Activated T-cell treated with anti-CD3 and anti-CD28 coated beads for 24 hours (primary cell): ENCODE measurements at places on chromosomes 5 and 9.

DNA sequence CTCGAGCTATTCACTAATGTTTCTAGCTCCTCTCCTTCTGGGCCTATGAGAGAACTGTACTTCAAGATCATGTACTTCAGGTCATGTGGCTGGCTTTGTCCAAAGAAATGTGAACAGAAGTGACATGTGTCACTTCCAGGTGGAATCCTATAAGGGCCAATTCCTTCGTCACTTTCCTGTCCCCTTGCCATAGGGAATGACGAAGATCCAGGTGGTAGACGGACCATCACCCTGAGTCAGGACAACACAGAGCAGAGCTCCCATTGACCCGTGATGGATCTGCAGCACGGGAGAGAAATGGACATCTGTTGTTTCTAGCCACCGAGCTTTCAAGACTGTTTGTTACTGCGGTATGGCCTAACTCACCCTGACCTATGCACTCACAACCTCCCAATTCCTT is 157.0 kb downstream of the DRD1 start:
- no peak for DNase-seq

DNA sequence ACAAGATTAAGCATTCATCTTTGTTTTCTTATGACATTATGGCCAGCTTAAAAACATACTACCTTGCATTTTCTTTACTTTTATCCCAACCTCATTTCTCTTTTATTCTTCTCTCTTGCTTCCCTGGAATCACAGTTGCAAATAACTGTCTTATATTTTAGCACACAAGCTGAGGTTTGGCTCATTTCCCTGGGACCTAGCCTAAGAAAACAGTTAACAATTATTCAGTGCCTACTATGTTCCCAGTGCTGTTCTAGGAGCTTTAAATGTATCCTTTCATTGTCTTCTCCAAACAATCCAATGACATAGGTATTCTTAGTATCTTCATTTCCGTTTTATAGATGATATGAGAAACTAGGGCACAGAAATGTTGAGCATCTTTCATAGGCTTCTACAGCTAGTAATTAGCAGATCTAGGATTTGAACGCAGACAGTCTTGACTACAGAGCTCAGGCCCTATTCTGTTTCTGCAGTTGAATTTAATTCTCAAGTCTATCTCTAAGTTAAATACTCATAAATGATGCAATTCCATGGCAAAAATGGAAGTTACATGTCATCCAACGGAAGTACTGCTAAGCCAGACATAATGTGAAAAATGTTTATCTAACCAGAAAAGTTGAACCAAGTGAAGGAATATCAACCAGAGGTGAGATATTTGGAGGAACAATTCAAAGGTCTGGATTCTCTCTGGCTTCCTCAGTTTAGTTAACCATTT is 52.3 kb upstream of the MTAP start:
- no peak for DNase-seq

- DNase-seq = no peak
These were observed 61.4 kb upstream of the RUFY1 start for GRCh38 chr5:179488975-179489374.

DNA sequence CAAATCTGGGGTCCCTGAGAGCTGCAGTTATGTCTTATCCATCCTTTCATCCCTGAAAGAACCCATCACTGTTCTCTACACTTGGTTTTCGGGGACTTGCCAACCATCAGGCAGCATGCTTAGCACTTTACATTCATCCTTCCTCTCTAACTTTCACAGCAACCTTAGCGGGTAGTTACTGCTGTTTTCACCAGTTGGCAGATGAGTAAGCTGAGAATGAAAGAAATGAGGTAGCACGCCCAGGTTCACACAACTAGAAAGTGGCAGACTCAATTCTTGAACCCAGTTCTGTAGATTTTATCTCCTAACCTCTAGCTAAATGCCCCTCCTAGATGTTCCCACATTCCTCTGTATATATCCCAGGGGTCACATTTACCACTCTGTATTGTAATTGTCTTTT is 342.0 kb upstream of the WWC1 start:
- no peak for DNase-seq

- no peak for DNase-seq
These were observed 12.9 kb upstream of the MOB3B start for GRCh38 chr9:27542508-27542907.

GRCh38 chr5:133709209-133709725 is 96.9 kb upstream of the FSTL4 start:
- no peak for DNase-seq

GRCh38 chr9:81575956-81576355 is 113.4 kb downstream of the TLE1 start:
- DNase-seq = no peak

GRCh38 chr5:156361436-156362109 is 34.6 kb downstream of the SGCD start:
- DNase-seq = no peak

GRCh38 chr9:10255758-10256157 is 357.0 kb downstream of the PTPRD start:
- DNase-seq = no peak

DNA sequence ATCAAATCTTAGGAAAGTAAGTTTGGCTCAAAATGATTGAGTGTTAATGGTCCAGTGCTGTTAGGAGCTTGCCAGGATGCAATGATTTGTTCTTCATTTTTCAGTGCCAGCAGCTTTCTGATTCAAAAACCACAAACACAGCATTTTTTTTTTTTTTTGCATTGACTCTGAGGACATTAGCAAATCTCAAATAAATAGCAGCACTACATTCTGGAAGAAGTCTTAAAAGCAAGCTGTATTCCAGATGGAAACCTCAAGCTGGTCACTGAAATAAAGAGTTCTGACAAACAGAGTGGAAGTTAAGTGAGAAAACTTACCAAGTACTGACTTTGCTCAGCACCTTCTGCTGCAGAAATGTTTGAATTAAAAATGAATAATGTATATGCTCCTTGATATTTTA is 1653.1 kb upstream of the CDH9 start:
- DNase-seq = no peak

- DNase-seq = no peak
These were observed 288.9 kb upstream of the VLDLR start for GRCh38 chr9:2332663-2333062.

- no peak for DNase-seq
These were observed 2.9 kb upstream of the DPM2 start for GRCh38 chr9:127940593-127940992.

GRCh38 chr9:138105123-138105415 is 227.5 kb downstream of the CACNA1B start:
- no peak for DNase-seq

DNA sequence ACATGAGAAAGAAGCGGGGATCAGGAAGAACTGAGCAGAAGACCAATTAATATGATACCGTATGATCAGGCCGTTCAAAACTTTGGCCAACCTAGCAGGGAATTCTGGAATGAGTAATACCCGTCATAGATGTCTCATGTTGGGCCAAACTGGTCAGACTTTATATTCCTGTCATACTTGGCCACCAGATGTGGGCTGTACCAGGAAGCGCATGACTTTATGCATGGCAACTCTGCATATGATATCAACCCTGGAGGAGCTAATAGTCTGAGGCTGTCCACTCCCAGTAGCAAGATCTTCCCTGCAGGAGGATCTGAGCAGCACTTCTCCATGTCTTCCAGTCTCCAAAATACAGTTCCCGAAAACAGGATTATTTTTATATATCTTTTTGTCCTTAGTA is 68.5 kb upstream of the NAA35 start:
- DNase-seq = no peak

DNA sequence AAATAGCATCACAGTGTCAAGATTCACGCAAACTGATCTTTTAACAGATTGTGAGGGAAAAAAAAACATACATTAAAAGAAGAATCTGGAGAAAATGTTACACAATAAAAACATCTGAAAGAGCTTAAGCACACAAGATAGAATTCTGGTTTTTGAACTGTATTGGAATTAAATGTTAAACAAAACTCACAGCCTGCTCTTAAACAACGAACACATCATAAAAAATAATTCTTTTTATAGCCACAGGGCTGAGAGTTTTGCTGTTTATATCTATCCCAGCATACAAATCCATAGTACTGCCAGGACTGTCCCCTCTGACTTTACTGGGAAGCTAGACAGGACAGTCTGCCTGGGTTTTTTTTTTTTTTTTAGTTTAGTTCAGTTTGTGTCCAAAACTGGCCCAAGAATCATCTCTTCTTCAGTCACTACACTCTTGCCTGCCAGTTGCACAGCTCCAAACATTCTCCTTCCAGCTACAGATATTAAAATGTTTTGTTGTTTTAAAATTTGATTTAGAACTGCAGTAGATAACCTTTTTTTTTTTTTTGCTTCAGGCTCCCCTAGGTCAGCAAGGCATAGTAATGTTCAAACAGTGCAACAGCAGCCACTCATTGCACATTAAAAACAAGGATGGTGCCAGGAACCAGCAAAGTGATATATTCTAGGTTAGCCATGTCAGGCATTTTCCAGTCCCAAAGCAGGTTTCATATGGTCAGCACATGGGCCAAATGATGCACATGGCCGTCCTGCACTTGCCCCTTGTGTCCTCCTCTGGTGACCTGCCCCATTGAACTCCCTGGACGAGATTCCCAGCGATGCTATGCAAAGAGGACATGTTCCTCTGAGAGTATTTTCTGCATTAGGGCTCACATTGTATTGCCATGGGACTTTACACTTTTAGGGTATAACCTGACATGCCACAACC is 173.6 kb downstream of the ARL15 start:
- DNase-seq = no peak

GRCh38 chr5:41250351-41250987 is 37.1 kb upstream of the C6 start:
- DNase-seq = no peak

DNA sequence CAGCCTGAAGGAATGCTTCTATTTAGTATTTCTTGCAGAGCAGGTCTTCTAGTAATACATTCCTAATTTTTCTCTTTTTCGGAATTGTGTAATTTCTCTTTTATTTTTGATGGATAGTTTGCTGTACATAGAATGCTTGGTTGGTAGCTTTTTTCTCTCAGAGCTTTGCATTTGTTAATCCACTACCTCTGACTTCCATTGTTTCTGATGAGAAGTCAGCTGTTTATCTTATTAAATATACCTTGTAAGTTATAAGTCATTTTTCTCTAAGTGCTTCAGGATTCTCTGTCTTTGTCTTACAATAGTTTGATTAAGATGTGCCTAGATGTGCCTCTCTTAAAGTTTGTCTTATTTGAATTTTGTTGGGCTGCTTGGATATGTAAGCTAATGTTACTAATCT is 101.9 kb downstream of the HTR1A start:
- DNase-seq = no peak

GRCh38 chr5:5985332-5985731 is 393.0 kb downstream of the MED10 start:
- no peak for DNase-seq

GRCh38 chr5:114419959-114420358 is 58.1 kb downstream of the KCNN2 start:
- no peak for DNase-seq

DNA sequence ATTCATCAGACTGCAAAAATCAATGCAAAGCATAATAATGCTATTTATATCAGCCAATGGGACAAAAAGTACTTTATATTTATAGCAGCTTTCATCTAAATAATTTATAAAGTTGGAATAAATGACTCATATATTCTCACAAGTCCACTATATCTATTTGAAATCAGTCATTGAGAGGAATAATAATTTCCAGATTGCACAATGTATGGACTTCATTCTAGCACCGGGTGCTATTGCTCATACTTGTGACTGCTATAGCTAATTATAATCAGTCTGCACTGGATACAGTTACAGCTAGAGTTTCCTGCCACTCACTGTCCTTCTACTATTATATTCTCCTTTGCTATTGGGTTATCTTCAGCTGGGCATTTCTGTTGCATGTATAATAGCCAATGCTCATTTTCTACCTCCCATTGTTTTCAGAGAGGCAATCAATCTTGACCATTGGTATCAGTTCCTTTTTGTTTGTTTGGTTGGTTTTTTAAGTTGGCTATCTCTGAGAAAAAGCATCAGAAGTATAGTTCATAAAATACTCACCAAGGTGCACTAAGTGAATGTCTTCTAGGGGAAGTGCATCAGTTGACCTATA is 1.9 kb downstream of the CDH18 start:
- DNase-seq = no peak

DNA sequence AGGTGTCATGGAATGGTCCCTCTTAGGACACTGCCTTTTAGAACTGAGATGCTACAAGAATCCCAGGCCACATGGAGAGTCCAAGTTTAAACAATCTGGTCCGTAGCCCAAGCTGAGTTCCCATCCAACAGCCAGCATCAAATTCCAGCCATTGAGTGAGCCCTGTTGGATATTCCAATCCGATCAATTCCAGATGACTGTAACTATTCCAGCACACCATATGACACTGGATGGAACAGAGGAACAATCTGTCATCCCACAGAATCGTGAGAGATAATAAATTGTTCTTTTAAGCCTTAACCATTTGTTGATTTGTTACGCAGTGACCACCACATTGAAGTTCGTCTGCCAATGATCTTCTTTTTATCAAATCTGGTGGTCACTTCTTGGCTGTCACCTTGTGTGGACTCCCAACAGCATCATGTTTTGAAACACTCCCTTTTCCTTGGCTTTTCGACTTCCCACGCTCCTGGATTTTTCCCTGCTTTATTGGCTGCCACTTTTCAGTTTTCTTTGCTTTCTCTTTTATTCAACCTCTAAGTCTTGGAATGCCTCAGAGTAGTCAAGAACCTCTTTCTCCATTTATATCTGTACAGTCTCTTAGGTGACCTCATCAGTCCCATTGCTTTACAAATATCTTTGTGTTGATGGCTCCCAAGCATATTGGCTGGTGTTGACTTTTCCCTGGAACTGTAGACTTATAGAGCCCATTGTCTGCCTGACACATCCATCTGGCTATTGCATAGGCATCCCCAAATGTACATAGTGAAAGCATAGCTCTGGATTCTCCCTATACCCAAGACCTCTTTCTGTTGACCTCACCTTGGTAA is 46.1 kb downstream of the TNFSF15 start:
- DNase-seq = no peak

DNA sequence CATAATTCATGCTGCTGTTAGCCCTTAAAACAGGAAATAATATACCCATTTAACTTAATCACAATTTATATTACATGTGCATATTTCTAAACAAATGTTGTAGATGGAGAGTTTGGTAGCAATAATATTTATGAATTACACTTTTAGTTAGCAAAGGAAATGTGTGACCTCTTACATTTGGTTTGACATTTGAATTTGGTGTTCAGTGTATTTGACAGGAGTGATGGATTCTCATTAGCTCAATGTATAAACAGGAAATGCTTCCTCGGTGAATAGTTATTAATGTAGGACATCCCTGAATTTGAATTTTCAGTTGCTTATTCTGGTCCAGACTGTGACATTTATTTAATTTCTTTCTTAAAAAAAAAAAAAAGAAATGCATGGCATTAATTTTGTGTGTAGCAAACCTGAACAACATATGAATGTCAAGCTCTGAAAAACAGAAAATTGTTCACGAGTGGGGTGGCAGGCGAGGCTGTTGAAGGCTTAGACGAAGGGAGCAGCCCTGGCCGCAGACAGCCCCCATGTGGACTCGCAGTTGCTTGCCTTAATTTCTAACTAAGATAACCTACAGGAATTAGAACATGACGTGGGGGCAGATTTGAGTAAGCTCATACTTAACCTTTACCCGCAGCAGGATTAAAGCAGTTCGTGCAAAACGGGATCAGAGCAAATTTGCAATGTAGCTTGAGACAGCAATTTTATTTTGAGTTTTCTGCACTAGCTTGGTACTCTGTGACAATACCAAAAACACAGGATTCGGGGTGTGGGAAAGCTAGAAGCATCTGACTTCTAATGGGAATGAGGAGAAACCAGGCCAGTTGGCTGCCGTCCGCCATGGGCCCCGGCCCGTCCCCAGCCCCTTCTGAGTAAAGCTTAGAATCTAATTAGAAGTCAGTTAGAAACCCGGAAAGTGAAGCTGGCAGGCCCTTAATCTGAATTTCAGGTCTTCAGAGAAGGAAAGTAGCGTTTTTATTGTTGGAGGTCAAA is 134.3 kb downstream of the MACROH2A1 start:
- DNase-seq = no peak

GRCh38 chr5:61907995-61908394 is 398.0 kb upstream of the KIF2A start:
- no peak for DNase-seq
